ENCODE measurements at places on chromosomes 12 and 14.

DNA sequence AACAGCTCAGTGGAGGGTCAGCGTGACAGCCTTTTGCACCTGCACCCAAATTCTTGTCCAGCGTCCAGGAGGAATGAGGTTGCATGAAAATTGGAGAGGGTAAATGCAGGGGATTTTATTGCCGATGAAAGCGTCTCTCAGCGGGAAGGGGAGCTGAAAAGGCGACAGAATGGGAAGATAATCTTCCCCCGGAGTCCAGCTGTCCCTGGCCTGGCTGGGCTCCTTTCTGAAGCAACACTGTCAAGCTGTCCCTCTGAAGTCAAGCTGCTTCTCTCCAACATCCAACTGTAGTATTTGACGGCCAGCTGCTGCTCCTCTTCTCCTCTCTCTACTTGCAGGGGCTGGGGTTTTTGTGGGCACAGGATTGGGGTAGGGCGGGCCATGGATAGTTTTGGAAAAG, 32.7 kb downstream of the NOPCHAP1 start:
- DNase-seq, result no peak

- DNase-seq, result no peak
Observed at GRCh38 chr14:103848175-103849077, 1.1 kb upstream of the PPP1R13B start.

GRCh38 chr12:72011374-72011773, 72.7 kb downstream of the TPH2 start:
- no peak for DNase-seq

DNA sequence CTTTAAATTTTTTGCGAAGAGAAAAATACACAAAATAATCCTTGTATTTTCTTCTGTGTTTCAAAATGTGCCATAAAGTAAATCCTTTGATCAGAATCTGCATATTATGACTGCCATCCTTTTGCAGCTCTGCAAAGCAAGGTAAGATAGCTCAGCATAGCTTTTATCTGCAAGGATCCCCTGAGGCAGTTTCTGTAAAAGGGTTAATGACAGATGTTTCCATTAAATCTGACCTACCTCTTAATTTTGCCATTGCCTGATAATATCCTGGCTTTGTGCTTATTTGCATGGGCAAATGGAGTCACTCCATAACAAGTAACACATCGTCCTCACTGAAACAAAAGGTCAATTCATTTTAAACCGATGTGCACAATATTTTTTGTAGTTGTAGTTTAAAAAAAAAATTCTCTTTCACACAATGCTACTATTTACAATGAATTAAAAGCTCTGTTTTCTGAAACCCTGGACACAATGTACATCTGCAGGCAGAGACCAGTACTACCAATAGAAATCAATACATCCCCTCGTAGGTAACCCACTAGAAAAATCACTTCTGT, 108.5 kb upstream of the SOX5 start:
- DNase-seq, result no peak

DNA sequence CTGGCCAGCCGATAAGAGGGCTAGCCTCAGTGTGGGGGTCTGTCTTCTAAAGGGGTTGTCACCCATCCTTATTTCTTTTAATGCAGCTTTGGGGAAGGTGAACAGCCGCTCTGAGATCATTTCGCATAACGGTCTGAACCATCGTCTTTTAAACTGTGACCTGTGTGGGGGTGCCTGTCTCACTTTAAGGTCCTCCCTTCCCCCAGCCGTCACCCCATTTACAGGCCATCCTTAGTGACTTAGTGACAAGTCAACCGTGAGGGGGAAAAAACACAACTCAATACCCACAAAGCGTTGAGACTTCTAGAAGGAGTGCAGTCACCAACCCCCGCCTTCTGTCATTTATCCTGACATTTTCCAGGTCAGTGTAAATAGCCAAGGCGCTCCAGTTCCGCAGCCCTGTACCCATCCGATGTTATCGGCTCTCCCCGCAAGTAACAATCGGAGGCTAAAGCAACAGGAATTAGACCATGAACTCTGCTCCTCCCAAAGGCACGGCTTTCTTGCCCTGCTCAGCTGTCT, 505 bp upstream of the DENND5B start:
- DNase-seq, result no peak

GRCh38 chr12:27607591-27607990, 83.6 kb downstream of the PPFIBP1 start:
- DNase-seq, result no peak

GRCh38 chr12:49564686-49565405, 3.1 kb downstream of the MCRS1 start:
- no peak for DNase-seq

DNA sequence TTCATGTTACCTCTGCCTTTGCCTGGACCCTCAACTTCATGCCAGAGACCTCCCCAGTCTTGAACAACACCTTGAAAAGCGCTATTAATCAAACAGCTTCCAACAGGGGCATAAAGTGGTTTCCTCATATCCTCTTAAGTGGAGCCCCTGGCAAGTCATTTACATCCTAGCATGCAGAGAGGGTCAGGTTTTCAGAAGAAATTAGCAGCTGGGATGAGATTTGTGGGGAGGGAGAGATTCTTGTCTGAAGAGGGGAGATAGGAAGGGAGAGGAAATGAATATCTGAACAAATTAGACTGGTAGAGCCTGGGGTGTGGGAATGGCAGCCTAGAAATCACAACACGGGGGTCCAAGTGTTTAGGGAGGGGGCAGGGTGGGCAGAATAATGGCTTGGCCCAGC, 45.6 kb downstream of the CALM1 start:
- no peak for DNase-seq

- DNase-seq, result no peak
Observed at GRCh38 chr12:112616469-112617152, 174.9 kb upstream of the RPH3A start.

DNA sequence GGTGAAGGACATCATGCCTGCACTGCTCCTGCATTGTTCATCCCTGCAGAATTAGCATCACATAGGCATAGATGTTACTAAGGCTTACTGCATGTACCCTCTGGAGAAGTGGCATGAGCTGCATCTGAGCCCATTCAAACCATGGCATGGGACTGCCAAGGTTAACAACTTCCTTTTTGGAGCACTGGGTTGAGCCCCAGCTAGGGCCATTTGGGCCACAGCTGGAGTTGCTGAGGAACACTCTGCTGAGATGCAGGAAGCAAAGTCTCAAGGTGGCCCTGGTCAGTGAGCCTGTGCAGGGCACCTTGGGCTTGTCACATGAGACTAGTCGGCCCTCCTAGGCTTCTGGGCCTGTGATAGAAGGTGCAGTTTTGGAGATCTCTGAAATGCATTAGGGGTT, 511.2 kb downstream of the C12orf50 start:
- no peak for DNase-seq

DNA sequence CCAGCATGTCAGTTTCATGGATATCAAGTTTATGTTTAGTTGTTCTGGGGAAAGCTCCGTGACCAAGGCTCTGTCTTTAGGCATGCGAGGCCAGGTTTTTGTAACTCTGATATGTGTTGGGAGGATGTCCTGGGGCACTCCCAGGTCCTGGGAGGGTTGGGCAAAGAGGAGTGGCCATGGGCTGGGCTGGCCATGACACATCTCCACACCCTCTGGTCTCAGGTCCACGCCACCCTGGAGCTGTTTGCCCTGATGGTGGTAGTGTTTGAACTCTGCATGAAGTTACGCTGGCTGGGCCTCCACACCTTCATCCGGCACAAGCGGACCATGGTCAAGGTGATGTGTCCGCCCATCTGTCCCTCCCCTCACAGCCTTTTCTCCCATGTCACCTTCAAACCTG, 46.4 kb downstream of the TPCN1 start:
- no peak for DNase-seq

GRCh38 chr12:54032627-54033100, at the start of gene HOXC5:
Gene HOXC5, plus strand, starts transcription at chr12:54033050. Its CDS starts 73 bp downstream, at chr12:54033123.
- peak; percentile 72 for DNase-seq

- no peak for DNase-seq
Observed at GRCh38 chr12:88703790-88704189, 123.5 kb upstream of the KITLG start.

GRCh38 chr12:48977290-48978281, 536 bp upstream of the WNT1 start:
- DNase-seq, result peak; percentile 88

GRCh38 chr14:55734731-55735130, 154.7 kb downstream of the KTN1 start:
- DNase-seq, result no peak

- no peak for DNase-seq
Observed at GRCh38 chr14:63952933-63953437, 100.2 kb downstream of the SYNE2 start.

DNA sequence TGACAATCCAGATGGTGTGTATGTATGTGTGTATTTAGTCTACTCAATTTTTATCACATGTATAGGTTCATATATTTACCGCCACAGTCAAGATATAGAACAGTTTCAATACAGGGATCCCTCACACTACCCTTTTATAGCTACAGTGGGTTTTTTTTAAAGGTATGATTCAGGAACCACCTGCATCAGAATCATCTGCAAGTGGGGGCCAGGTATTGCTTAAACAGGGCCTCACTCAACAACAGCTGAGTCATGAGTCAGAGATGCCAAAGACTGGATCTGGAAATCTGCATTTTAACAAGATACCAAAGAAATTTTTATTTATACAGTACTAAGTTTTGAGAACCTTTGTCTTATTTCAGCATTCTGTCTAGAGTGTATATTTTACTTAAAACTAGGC, 117.6 kb downstream of the SLC35F4 start:
- DNase-seq, result no peak

DNA sequence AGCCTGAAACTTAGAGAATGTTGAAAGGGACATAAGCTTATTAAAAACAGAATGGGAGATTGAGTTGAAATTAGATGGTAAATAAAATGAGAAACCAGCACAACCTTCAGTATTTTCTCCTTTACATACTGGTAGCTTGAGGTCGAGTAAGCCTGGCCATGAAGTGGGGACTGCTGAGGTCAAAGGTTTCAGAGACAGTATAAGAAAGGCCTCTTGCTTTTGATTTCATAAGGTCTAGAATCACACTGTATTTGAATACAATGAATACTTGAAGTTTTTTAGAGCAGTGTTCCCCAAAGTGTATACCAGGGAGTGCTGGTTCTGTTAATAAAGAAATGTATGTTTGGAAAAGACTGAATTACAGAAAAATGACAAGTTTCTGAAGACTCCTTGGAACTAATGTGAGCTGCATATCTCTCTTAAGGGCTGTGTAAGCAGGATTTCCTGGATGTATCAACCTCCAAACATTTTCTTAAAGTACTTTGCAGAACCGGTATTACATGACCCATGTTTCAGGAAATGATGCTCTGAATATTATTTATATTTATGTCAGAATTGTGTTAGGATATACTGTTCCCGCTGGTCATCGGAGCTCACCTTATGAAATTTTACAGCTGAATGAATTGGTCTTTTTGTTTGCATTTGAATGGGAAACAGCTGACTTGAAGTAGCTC, 85.0 kb downstream of the AKAP6 start:
- DNase-seq, result no peak

GRCh38 chr14:56046546-56046945, 71.7 kb upstream of the PELI2 start:
- no peak for DNase-seq
